Neuronal stem cell (in vitro differentiated cells): ENCODE measurements at places on chromosomes 6 and 20.

DNA sequence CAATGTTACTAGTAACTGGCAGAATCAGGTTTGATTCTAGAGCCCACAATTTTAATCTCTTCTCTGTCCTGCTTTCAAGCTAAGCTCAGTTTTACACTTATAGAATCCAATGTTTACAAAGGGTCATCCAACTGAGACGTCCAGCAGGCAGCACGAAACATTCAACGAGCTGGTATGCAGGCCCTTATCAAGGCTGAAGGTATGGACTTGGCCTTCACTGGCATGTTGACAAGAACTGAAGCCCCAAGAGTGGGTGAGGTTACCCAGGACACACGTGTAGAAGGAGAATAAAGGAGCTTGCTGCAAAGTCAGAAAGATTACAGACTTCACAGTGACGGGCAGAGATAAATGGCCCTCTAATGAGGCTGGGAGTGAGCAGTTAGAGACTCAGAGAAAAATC lies 187.4 kb downstream of the KIF16B start:
- DNase-seq, result no peak

GRCh38 chr20:42125426-42125825 lies 507.2 kb upstream of the CHD6 start:
- no peak for DNase-seq

DNA sequence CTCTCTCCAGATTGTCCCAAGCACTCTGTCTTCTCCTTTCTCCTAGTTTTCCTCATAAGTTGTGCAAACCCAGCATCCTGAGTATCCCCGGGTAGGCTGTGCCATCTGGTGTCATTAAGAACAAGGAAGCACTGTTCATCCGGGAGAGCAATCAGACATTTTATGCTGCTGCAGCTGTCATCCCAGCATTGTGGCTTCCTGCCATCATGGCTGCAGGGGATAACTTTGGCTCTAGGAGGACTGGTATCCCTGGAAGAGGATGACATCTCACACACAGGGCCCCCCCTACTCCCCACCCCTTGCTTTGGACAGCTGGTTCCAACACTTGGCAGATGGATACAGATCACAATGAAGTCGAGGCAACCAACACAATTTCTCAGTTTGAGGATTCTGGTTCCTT lies 1195.1 kb upstream of the MAP3K7 start:
- no peak for DNase-seq

GRCh38 chr6:156977527-156978291 lies 200.5 kb downstream of the ARID1B start:
- no peak for DNase-seq

DNA sequence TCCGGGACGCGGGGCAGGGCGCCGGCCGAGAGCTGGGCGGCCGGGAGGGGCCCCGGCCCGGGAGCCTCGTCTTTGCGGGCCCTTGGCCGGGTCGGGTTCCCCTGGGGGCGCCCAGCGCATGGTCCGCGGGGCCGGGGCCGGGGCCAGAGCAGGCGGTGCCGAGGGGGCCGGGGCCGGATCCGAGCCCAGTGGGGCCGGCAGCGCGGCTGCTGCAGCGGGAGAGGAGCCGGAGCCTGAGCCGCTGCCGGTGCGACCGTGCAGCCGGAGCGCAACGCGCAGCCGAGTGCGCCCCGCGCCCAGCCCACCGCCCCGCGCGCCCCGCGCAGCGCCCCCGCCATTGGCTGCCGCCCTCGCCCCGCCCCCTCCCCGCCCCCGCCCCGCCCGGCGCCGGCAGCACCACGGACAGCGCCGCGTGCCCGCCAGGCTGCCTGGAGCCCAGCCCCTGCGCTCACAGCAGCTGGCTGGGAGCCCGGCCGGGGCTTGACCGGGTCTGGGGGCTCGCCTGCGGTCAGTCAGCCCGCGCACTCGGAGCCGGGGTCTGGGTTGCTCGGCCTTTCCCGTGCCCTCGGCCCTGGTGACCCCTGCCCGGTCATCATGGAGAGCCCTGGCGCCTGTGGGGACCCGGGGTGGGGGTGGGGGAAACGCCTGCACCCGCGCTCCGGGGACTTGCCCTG lies at the start of gene HRH3:
HRH3 (minus strand) TSS at position 287 of the 674 bp plus-strand sequence. CDS start 308 bp downstream, outside the sequence.
- DNase-seq, result peak; percentile 78

DNA sequence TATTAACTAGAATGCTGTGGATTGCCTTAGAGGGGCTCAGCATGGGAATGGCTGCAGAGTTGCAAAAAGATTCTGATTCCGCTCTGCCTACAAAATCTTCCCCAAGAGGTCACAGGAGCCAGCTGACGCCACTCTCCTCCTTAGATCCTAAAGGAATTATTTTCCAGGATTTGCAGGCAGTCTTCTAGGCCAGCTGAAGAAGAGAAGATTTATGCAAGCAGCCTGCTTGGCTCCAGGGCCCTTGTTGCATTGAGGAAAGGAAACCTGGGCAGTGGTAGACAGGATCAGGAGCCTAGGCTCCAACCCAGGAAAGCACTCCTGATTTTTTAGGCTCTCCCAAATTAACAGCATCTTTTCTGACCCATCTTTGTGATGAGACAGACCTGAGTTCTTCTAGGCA lies 245.8 kb downstream of the PKHD1 start:
- DNase-seq, result no peak

DNA sequence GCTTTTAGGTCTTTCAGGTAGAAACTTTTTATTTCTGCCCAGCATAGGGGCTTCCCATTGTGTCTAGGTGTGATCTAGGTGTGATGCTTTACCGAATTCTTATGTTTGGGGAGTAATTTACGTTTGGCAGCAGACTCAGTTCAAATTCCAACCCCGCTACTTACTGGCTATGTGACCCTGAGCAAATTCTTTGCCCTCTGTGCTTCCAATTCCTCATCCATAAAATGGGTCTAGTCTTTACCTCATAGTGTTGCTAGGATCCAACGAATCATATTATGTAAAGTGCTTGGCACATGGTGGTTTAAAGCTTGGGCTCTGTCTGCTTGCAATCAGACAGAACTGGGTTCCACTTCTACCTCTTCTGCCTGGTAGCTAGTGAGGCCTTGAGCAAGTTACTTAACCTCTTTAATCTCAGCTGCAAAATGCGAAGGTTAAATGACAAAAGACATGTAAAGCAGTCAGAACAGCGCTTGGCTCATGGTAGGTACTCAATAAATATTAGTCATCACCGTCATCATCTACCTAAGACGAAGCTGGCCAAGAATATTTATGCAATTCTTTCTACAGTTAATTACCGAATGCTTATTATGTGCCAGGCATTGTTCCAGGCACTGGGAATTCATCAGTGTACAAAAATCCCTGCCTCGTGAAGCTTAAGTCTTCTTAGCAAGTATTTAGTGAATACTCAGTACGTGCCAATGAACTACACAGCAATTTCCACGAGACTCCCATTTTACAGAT lies 1.0 kb downstream of the NSFL1C start:
- no peak for DNase-seq

- no peak for DNase-seq
Observed at GRCh38 chr20:5172903-5173463, 46.2 kb downstream of the CDS2 start.

DNA sequence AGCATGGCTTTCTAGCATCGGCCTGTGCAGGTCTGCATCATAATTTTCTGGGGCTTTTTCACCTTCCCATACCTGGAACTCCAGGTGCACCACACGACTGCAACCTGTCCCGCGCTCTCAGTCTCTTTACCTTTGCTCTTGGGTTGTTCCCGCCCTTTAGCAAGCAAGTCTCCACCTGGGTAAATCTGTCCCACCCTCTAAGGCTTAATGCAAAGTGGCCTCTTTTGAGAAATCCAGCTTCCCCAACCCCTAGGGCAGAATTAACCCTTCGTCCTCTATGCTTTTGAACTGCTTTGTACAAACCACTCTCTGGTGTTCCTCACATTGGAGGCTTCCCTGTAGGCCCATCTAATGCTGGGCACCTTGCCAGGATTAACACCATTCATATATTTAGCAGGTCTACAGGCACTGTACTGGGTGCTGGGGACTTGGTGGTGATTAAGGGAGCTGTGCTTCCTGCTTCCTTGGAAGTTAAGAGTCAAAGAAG lies 2.8 kb downstream of the ITPR3 start:
- DNase-seq, result no peak

GRCh38 chr20:42565235-42565995 lies 624.3 kb downstream of the PTPRT start:
- no peak for DNase-seq

GRCh38 chr6:112427499-112427898 lies 80.4 kb downstream of the RFPL4B start:
- no peak for DNase-seq

- DNase-seq, result no peak
Observed at GRCh38 chr6:155882527-155883333, 427.1 kb upstream of the NOX3 start.

DNA sequence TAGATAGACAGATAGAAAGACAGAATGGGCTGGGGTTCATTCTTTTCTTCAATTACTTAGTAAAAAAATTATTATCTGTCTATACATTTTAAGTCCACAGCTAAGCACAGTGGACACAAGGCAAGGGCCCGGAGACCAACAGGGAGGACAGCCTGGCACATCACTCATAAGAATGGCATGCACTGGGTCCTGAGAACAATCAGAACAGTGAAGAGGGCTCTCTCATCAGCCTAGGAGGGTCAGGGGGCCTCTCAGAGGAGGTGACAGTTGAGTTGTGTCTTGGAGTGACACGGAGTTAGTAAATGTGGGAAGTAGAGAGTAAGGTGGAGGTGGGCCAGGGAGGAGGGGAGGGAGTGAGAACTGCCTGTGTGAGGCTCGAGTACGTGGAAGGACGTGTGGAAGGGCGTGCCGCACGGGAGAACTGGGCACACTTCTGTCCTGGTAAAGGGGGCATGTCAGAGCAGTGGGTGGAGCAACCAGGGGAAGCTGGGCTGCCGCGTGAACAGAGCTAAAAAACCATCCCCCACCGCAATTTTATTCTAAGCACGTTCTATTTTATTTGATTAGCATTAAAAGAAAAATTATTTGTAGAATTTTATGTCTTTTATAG lies 45.1 kb upstream of the DSP start:
- no peak for DNase-seq

GRCh38 chr6:158849899-158850806 lies 31.0 kb upstream of the EZR start:
- no peak for DNase-seq

GRCh38 chr6:115882771-115883170 lies 177.9 kb downstream of the FRK start:
- no peak for DNase-seq

- DNase-seq, result no peak
Observed at GRCh38 chr6:6803180-6803977, 214.9 kb downstream of the LY86 start.

GRCh38 chr6:122580737-122581136 lies 29.5 kb upstream of the PKIB start:
- no peak for DNase-seq

- no peak for DNase-seq
Observed at GRCh38 chr20:41279546-41280225, 37.8 kb downstream of the ZHX3 start.

DNA sequence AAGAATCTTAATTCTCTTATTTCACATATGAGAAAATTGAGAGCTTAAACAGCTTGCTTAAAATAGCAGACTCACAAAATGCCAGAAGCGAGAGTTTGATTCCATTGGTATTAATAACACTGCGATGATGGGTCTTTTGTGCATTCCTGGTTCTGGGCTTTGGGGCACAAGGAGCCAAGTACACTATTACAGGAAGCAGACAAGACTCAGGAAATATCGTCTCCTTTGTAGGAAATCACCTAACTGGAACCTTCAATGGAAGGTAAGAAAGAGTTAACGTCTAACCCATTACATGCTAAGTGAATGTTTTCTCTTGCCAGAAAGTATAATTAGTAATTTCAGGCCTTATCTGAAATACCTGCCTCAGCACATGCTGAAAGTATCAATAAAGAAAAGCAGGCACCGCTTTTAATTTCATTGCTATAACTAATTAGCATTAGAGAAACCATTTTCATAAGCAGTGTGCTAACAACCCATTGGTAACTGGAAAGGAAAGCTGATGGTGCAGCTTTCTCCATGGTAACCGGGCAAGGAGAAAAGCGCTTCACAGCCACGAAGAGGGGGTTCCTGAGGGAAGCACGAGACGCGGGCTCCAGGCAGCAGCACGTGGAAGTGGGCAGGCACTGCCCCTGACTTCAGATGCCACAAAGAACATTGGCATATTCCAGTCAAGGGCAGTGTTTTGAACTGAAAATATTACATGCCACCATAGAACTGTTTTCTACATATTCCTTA lies 206.7 kb upstream of the AGPAT4 start:
- no peak for DNase-seq

- no peak for DNase-seq
Observed at GRCh38 chr6:13762611-13763441, 51.2 kb upstream of the RANBP9 start.
